ENCODE measurements at places on chromosomes 4 and X.

DNA sequence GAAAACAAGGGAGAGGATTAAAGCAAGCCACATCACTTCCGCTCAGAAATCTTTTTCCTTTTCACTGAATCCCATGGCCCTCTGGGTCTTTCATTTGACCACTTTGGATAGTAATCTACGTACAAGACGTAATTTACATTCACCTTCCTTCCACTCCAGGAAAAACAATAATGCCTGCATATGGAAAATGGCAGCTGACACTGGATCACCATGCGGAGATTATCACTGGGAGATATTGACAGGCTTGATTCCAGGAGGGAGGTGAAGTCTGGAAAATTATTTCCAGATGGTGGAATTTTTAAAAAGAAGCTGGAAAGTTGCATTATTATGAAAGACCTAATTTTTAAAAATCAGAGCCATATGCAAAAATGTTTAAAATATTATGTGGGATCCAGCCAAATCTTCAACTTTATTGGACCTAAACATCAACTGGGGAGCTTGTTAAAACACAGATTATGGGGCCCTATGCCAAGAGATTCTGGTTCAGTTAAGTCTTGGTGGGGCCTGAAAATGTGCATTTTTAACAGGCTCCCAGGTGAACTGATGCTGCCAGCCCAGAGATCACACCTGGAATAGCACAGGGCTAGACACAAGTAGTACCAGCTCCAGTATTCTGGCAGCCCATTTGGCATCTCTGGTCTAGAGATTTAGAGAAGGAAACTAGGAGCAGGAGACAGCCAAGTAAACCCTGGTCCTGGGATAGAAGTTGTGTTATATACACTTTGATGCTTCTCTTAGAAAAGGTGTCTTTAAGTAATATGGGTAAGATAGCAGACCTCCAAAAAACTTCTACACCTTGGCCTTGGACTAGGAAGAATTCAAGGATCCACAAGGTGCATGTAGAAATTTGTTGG, 290.3 kb upstream of the LDB2 start:
- no peak for DNase-seq

DNA sequence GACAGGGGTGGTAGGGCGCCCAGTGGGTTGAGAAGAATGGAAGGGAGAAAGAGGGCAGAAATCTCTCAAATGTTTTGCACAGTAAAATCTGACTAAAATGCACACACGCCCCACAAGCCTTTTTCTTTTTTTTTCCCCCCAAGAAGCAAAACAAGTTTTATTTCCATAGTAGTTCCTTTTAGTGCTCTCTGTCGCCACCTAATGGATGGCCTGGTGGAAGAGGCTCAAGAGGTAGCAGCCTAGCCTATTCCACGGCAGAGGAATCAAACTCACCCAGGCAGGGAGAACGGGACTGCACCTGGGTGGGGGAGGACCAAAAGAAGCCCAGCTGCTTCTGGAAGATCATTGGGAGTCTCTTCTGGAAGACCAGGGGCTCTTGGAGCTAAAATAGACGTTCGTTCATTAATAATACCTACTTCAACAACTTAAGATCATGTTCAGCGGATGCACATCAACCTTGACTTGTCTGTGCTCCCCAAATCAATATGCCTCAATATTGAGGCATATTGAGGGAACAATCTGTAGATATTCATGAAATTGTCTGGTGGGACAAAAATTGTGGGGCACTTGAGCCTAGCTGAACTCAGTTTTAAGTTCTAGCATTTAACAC, 31.6 kb upstream of the IRAK1 start:
- peak; percentile 77 for DNase-seq

DNA sequence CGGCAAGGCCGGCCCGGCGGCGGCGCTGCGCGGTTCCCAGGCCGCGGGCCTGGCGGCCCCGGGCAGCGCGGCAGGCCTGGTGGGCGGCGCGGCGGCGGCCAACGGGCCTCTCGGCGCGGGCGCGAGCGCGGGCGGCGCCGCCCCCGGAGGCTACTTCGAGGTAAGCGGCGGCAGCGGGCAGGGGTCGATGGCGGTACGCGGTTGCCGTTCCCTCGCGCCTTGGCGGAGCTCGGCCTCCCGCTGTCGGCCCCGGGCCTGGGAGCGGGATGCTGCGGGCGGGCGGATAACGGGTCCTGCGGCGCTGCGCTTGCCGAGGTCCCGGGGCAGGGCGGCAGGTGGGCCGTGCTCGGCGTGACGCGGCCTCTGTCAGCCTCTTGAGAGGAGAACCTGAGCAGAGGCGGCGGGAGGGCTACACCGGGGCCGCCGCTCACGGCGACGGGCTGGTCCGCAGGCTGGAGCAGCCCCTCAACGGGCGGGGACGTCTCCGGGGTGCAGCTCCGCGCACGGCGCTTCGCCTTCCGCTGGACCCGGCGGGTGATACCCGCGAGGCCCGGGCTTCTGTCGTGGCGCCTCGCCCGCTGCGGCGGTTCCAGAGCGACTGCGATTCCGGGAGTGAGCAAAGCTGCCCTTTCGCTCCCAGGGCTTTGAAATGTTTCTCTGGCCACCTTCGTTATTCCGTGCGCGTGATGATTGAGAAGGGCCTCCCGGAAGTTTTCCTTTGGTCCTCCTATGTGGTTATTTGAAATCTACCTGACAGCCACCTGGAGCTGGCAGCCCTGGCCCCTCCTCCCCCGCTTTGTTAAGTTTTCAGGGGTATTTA, 774 bp downstream of the FAM193A start:
- peak; percentile 46 for DNase-seq

GRCh38 chr4:21447301-21448054, 501.1 kb downstream of the KCNIP4 start:
- no peak for DNase-seq

- DNase-seq: peak; percentile 55
Measured at GRCh38 chrX:39336671-39337311, 535.5 kb downstream of the MID1IP1 start.

- no peak for DNase-seq
Measured at GRCh38 chr4:74258963-74259362, 49.3 kb upstream of the EPGN start.

DNA sequence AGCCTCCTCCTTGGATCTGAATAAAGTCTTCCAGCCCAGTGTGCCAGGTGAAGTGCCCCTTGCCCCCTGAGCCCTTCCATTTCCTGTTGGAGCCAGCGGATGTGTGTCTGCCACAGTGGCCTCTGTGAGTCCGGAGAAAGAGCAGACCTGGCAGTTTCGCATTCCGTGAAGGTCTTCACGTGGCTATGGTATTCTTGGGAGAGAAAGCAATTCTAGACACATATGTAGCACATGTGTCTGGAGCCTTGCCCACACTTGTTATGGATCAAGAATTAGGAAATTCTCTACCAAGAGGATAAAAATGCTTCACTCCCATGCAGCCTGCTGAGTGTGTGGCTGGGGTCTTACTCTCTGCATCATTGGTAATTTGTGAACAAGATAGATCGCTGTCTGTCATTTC, 130.9 kb downstream of the REPS2 start:
- DNase-seq: no peak

GRCh38 chr4:15575966-15576365, 79.2 kb downstream of the FBXL5 start:
- DNase-seq: no peak

DNA sequence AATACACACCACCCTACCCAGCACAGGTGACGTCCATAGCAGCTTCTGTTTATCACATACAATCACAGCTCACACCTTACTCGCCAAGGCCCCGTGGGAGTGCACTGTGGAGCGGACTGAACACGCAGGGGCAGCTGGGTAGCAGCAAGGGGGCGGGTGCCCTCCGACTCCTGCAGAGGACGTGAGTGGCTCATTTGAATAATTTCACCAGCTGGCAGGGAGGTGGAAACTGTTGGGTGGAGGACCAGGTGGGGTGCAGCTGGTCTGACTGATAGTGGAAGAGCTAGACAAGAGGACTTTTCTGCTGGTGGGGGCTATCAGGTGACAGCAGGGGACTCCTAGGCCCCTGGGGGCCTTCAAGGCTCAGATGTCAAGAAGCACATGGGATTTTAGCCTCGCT, 16.3 kb downstream of the MAN2B2 start:
- DNase-seq: no peak

GRCh38 chrX:84182516-84182915, 5.5 kb downstream of the RPS6KA6 start:
- DNase-seq: no peak

DNA sequence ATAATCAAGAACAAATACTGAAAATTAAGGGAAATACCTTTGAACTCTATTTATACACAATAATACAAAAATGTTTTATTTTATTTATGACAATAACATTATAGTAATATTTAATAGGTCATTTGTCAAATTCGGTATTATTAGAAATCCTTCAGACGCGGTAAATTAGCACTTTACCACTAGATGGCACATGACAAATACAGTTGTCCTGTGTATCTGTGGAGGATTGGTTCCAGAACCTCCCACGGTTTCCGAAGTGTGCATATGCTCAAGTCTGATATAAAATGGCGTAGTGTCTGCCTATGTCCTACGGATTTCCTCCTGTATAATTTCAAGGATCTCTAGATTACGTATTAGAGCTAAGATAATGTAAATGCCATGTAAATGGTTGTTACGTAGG, 8.1 kb upstream of the LINC00632 start:
- no peak for DNase-seq

- no peak for DNase-seq
Measured at GRCh38 chrX:69724307-69724706, 108.4 kb downstream of the EDA start.

GRCh38 chr4:157020882-157021281, 49.3 kb upstream of the PDGFC start:
- DNase-seq: no peak

DNA sequence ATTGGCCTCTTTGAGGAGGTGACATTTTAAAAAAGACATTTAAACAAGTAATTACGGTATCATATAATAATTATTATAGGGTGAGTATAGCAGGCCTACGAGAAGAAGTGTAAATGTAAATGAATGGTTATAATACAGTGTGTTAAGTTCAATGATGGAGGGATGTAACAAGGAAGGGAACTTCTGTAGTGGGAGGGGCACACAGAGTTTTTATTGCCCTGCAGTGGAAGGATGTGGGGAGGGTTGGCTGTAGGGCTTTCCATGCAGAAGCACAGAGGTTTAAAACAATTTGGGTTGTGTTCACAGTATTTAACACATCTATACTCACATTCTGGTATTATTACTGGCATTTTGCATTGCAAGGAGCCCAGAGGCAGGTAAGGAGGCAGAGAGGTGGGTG, 41.1 kb downstream of the AFF1 start:
- no peak for DNase-seq

- DNase-seq: peak; percentile 14
Measured at GRCh38 chrX:147803948-147804347, 107.8 kb upstream of the FMR1 start.

DNA sequence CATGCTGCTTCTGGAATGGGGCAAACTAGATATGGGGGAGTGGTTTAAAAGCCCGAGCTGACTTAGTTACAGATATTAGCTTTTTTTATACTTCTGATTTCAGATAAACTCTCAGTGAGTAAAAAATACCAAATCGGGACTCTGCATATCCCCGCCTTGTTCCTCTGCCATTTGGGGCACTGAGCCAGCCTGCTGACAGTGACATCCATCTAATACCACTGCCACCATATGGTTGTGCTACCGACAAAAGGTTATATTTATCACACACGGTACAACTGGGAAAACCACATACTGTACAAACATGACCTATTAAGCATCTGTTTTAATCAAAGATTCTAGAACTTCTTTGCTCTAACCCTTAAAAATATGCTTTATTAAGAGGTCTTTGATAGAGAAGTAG, 78.7 kb downstream of the GALNT7 start:
- no peak for DNase-seq

- no peak for DNase-seq
Measured at GRCh38 chrX:21975812-21976211, 35.3 kb downstream of the SMS start.

DNA sequence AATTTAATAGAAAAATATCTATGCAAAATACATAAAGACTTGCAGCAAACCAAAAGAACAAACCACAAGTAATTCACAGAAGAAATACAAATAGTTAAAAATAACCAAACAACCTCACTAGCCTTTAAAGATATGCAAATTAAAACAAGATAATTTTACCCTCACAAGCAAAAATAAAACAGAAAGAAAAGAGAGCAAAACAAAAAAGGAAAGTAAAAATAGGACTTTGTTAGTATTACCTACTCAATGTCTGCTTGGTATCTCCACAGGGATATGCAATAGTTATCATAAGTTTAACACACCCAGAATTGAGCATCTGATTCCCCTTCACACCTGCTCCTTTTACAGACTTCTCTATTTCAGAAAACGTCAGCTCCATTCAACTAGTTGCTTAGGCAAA, 737.5 kb upstream of the MAGEB2 start:
- DNase-seq: no peak

DNA sequence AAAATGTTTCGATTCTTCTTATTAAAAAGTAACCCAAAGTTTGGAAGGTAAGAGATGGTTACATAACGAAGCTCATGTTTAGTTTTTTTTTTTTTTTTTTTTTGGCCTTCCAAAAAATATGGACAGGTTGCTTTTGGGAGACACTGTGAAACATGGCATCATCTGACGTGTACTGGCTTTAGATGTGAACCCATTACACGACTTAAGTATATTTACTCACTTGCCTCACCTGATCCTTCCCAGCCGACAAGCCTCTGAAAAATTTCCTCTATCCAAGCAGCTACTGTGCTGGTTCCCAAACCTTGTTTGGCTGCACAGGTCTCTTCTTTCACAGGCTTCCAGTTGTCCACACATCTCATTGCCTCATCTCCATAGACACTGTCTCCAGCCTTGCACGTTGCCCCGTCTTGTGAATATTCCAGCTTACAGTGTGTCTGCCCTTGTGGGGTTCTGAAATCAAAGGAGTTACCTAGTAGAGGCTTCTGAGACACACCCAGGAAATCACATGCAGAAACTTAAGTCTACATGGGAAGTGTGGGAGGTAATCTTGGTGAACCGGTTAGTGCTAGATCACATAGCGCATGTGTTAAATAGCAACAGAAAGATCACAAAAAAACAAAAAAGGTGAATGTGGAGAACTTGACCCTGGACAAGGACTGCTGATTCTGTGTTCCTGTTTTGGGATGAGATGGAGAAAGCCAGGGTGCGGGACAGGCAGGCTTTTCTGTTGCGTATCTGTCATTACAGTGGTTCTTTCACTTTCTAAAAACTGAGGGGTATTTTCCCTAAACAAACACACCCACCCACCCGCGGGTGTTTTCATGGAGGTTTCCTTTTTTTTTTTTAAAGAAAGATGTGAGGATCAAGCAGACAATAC, 328.6 kb downstream of the ARHGAP10 start:
- peak; percentile 48 for DNase-seq

DNA sequence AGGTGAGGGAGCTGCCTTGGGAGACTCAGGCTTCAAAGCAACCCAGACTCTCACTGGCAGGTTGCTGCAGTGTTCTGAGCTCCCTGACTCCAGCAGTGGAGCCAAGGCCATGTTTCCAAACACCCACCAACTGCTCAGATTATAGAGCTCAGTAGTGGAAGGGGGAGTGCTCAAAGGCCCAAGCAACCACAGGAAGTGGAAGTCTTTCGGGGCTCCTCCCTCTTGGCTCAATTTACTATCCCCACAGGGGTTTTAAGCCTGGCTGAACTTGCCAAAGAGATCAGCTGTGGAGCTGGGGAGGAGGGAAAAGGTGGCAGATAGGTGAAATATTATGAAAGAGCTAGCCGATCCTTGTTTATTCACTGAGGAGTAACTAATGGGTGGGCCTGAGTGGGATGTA, 82.5 kb downstream of the HPRT1 start:
- no peak for DNase-seq

GRCh38 chr4:86993909-86994681, 59.3 kb downstream of the AFF1 start:
- DNase-seq: no peak
